Spleen (tissue), 13 donors: ENCODE measurements at places on chromosomes 12 and 14. TPM values are rescaled to one million over a fixed set of nuclear protein-coding genes. Genes with fewer than 3 reads are reported as not detected.

GRCh38 chr12:88361493-88361892, 218.8 kb downstream of the KITLG start:
- DNase-seq: no peak
- H3K27ac ChIP-seq: no peak overlapping the region
- H3K36me3 ChIP-seq: no peaks in the 10 kb centered on the region

DNA sequence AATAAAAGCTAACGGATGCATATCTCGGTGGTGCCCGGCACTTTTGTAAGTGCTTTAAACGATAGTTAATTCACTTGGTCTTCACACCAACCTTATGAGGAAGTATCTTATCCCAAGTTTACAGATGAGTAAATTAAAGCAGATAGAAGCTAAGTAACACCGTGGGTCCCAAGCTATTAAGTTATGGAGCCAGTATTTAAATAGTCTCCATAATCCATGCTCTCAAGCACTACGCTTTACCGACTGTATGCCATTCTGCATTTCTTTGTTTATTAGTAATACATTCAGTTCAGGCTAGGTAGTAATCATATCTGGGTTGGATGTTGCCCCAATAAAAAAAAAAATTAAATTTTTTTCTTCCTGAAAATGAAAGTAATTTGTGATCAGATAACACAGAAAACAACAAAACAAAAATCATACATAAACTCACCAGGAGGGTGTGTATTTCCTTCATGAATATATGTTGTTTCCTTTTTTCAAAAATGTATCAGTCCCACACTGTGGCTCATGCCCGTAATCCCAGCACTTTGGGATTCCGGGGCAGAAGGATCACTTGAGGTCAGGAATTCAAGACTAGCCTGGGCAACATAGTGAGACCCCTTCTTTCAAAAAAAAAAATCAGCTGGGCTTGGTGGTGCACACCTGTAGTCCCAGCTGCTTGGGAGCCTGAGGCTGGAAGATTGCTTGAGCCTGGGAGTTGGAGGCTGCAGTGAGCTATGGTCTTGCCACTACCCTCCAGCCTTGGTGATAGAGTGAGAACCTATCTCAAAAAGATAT, 1.4 kb upstream of the M6PR start:
- DNase-seq: no peak
- H3K36me3 ChIP-seq: peaks cover under 1% of the 10 kb centered on the region
- peak overlapping the region; percentile 60 for H3K4me3 ChIP-seq
- peak overlapping the region; percentile 98 for H3K27ac ChIP-seq

GRCh38 chr14:63301891-63302534, 16.7 kb downstream of the GPHB5 start:
- no peak overlapping the region for H3K27ac ChIP-seq
- no peak overlapping the region for H3K4me3 ChIP-seq
- no peaks in the 10 kb centered on the region for H3K36me3 ChIP-seq
- no peaks in the 10 kb centered on the region for H3K27me3 ChIP-seq
- no peaks in the 10 kb centered on the region for H3K4me1 ChIP-seq
- no peak for DNase-seq

DNA sequence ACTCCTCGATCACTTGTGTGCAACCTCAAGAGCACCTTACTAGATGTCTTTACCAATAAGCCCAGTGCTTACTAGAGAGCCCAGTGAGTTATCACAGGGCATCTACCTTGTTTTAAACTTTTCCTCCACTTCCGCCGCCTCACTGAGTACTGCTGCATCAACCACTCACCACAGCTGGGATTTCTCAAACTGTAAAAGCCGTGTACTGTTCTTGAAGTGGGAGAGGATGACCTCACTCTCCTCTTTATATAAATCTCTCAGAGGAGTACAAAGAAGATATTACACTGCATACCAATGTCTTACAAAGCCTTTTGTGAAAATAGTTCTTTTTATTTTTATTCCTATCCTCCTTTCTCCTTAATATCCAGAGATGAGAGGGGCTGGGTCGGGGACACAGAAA, 94.1 kb downstream of the PLCZ1 start:
- H3K4me3 ChIP-seq: no peak overlapping the region
- H3K27me3 ChIP-seq: no peaks in the 10 kb centered on the region
- no peak for DNase-seq
- no peak overlapping the region for H3K27ac ChIP-seq
- H3K4me1 ChIP-seq: no peaks in the 10 kb centered on the region

DNA sequence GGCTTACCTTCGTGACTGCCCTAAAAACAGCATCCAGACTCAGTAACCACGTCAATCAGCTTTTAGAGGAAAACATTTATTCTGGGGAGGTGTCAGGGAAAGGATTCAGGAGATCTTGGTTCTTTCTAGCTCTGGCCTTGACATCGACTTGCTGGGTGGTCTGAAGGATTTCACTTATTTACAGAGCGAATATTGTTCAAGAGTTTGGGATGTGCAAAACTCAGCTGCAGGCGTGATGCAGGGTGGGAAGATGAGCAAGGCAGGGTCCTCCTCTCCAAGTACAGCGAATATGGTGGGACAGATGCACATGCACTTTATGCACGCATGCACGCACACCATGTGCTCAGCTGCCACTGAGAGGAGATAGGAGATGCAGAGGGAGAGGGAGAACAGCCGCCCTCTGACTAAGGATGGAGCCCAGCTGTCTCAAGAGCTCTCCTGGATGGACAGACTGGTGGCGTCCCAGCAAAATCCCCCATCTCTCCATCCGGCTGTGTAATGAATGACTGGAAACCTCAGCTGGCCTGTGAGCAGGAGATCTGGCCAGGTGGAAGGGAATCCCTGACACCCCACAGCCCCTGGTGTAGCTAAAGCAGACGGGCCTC, 24.4 kb upstream of the BDKRB1 start:
- H3K4me1 ChIP-seq: no peaks in the 10 kb centered on the region
- H3K27ac ChIP-seq: no peak overlapping the region
- H3K27me3 ChIP-seq: no peaks in the 10 kb centered on the region
- H3K36me3 ChIP-seq: no peaks in the 10 kb centered on the region

DNA sequence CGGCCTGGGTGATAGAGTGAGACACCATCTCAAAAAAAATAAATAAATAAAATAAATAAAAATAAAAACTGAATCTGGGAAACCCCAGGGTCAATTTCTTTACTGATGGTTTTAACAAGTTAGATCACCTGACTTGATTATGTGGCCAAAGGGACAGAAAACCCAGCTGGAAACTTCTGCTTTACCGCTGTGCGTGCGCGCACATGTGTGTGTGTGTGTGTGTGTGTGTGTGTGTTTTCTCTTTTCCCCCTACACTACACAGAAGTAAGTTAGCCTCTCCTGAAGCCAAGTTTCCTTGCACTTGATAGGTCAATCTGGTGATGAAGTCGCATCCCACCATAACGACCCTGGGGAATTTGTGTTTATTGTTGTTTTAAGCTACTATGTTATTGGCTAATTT, 105.3 kb upstream of the AMN1 start:
- no peak for DNase-seq
- peak overlapping the region; percentile 89 for H3K27ac ChIP-seq
- H3K27me3 ChIP-seq: no peaks in the 10 kb centered on the region
- no peak overlapping the region for H3K4me3 ChIP-seq

- H3K4me1 ChIP-seq: no peaks in the 10 kb centered on the region
- H3K36me3 ChIP-seq: no peaks in the 10 kb centered on the region
- H3K27me3 ChIP-seq: no peaks in the 10 kb centered on the region
- no peak overlapping the region for H3K4me3 ChIP-seq
- H3K27ac ChIP-seq: no peak overlapping the region
- DNase-seq: no peak
Observed at GRCh38 chr14:53325176-53325806, 172.2 kb upstream of the DDHD1 start.

The SPSB2 gene
- 10.9 TPM for total RNA-seq

The GPR68 gene
- total RNA-seq: 5.2 TPM

The TAS2R30 gene
- 23.9 TPM for total RNA-seq

The AGAP2 gene
- 19.5 TPM for total RNA-seq
